ENCODE measurements at places on chromosomes 6 and 20. TPM values are rescaled to one million over a fixed set of nuclear protein-coding genes. Genes with fewer than 3 reads are reported as not detected.

DNA sequence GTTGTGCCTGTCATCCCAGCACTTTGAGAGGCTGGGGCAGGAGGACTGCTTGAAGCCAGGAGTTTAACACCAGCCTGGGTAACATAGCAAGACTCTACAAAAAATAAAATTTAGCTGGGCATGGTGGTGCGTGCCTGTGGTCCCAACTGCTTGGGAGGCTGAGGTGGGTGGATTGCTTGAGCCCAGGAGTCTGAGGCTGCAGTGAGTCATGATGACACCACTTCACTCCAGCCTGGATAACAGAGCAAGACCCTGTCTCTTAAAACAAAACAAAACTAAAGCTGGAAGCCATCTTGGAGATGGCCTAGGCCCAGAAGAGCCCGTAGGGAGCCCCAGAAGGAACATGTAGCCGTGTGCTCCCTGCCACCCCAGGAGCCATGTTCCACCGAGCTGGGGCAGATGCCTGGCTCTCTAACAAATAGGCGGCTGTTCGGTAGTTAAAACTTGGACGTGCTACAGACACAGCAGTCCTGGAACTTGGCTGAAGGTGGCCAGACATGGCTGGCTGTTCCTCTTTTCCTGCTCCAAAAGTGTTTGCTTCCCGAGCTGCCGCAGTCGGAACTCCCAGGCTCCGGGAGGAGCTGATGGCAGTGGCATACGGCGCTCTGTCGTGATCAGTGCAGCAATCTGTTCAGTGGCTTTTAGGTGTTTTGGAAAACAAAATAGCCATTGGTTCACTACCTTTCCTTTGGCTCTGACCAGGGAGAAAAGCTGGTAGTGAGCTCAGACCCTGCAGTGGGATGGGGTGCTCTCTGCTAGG is 37.0 kb downstream of the DYNLT1 start:
- no peak for DNase-seq

GRCh38 chr6:6919173-6919572 is 188.6 kb upstream of the RREB1 start:
- no peak for DNase-seq

- DNase-seq, result no peak
Measured at GRCh38 chr6:159700970-159701369, 7.9 kb upstream of the SOD2 start.

DNA sequence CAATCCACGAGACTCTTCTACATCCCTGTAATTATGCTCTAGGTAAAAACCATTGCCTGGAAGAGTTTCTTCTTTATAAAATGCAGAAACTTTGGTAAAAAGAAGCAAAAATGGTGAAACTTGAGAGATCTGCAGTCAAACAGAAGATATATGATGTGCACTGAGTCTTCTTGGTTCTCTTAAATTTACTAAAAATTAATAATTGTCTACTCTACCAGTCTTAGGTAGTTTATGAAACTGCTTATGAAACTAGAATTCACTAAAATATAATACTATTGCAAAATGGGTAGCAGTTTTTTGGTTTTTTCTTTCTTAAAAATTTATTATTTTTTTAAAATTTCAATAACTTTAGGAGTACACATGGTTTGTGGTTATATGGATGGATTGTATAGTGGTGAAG is 519.1 kb upstream of the SOX4 start:
- DNase-seq, result no peak

LST1 gene
- total RNA-seq, result 36.8 TPM

Data from activated CD4-positive, alpha-beta T cell treated with anti-CD3 and anti-CD28 coated beads, Interleukin-2, amount 10 ng/mL, durations not matched to agents 7 days and 5 days (primary cell).